ENCODE measurements at places on chromosomes 5 and 9.

DNA sequence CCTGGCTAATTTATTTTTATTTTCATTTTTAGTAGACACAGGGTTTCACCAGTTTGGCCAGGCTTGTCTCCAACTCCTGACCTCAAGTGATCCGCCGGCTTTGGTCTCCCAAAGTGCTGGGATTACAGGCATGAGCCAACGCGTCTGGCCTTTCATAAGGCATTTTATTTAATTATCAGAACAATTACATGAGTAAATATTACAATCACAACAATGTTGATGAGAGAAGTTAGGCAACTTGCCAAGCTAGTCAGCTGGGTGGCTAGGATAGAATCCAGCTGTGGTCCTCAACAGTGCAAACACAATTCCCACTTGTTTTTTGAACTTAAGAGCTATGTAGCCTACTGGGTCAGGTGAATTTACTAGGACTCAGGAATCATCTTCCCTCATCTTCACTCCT lies 22.0 kb downstream of the C9orf57 start:
- no peak for DNase-seq

DNA sequence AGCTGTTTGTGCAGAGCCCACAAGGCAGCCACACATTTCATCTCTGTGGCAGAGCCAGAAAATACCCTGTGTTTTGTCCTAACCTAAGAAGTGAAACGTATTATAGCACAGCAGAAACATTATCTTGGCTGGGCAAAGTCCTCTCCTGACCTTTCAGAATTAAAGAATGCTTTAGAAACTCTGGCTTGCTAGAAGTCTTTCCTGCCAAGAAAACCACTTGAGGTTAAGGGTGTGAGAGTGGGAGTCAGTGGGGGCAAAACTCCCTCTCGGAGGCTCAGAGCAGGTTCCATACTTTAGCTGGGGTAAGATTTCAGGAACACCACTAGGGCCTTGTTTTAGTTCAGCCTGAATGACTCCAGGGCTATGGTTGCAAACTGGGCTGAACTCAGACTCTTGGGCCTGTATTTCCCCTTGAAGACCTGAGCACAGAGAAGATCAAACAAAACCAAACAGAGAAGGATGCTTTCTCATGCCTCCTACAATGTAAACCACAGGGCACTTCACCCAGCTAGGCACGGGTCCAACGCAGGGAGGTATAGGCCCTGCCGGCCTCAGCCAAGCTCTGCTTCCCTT lies 48.0 kb downstream of the ZNF366 start:
- no peak for DNase-seq

GRCh38 chr5:89218364-89218763 lies 335.4 kb upstream of the MEF2C start:
- DNase-seq: no peak

DNA sequence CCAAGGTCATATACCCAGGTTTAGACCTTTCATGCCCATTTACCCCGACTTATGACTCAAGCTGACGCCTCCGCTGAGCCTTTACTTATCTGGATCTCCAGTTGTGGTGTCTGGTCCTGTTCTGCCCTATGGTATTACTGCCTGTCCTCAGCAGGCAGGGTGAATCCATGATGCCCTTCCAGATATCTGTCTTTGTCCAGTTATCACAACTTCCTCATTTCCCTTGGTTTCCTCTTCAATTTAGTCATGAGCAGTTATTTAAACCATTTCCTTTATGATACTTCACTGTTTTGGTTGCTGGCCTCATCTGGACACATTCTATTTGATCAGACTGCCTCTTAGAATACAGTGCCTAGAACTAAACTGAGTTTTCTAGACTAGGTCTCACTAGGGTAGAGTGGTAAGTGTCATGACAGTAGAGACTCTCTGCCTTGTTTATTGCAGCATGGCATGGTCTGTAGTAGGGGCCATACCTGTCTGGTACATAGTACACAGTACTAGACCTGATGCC lies 93.3 kb downstream of the MELK start:
- no peak for DNase-seq

DNA sequence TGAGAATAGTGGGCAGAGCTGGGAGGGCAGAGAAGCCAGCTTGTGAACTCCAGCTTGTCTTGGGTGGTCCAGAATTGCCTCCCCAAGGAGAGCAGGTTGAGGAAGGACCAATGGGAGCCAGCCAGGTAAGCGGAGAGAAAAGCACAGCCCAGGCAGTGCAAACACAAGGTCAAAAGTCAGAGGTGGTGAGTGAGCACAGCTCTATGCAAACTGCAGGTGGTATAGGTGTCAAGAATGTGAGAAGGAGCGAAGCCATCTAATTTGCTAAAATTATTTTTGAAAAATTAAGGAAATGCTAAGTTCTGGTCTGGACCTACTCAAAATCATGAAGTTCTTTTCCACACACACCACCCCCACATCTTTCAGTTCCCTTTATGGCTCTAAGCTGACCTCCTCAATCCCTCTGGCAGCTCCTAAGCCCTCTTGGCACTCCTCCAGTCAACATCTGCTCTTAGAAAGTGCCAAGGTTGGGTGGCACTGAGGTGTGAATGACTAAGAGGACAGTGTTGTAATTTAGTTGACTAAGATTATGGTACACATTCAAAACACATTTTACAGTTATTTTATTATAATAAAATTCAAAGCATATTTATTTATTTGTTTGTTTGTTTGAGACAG lies 6.6 kb upstream of the OTULINL start:
- DNase-seq: no peak

- no peak for DNase-seq
Measured at GRCh38 chr9:92512622-92513021, 23.2 kb downstream of the ECM2 start.

- no peak for DNase-seq
Measured at GRCh38 chr5:126516852-126517251, 78.2 kb downstream of the ALDH7A1 start.

DNA sequence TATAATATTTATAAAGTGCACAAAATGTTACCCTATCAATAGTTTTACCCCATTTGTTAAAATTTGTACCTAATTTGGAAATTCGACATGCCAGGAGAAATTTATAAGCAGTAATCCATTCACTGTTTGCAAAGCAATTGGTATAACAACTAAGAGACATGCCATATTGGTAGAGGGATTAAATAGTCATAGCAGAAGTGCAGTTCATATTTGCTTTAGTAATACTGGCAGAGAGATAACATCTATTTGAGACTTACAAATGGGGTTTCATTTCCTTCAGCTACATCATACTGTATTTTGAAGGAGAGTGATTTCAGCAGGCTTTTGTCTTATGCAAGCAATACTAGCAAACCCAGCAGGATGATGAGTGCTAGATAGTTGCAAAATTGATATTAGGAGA lies 610.4 kb upstream of the CDH10 start:
- DNase-seq: no peak

DNA sequence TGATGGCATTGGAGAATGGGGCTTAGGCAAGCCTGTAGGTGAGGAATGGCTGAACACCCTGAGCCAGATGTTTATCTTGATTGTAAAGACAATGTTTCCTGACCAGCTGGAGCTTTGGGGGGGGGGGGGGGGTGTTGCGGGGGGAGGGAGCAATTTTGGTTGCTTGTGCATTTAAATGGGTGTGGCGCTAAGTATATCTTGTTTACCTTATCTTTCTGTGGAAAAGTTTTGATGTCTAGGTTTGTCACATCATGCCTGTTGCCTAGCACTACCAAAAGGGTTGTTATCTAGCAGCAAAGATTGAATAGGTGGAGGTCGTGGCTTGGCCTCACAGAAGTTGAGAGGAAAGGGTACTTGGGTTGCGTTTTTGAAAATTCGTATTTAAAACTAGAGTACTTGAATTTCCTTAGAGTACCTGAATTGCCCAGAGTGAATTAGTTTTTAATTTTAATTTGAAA lies 1.3 kb downstream of the SMAD5 start:
- no peak for DNase-seq

DNA sequence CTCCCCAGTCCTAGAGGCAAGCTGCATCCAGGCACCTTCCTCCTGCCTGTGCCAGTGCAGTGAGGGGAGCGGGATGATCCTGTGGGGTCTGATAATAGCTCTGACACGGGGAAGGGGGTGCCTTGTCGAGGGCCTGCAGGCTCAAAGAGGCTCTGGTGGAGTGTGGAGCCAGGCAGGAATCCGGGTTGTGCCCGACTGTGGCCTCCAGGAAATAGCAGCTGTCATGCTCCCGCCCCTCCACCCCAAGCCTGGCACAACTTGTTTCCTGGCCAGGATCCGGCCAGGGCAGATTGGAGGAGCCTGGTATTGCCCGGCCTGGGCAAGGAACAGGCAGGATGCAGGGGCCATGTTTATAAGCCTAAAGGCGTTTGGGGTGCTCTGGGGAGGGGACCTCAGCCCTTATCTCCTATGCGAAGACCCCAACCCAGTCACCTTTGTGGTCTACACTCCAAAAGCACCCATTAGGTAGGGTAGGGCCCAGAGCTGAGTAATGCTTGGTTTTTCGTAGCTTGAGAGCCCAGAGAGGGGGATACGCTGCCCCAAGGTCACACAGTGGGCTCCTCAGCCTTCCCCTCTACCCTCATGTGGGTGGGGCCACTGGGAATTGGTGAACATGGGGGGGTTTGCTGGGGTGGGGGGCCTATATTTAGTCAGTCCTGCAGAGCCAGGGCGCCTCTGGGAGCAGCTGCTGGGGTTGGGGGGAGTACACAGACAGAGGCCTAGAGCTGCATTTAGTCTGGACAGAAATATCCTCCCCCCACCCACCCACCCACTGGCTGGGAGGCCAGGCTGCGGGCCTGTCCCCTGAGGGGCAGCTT lies 12.2 kb downstream of the CXXC5 start:
- peak; percentile 31 for DNase-seq

DNA sequence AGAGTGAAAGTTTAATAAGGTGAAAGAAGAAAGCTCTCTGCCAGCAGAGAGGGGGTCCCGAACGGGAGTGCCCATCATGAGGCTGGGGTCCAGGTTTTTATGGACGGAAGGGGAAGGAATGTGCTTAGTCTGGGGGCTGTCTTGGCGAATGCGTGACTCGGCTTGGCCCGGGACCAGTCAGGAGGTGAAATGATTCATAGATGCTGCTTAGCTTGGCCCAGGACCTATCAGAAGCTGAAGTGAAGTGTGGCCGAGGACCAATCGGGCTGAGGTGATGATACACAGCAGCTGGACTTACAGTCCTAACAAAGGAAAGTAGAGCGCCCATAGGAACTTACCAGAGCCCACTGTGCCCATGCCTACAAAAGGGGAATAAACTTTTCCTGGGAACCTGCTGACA lies 3.9 kb upstream of the FKTN start:
- peak; percentile 1 for DNase-seq

- DNase-seq: no peak
Measured at GRCh38 chr5:112583166-112583565, 154.5 kb upstream of the APC start.

- DNase-seq: no peak
Measured at GRCh38 chr9:128070874-128071273, 2.8 kb downstream of the SLC25A25 start.

DNA sequence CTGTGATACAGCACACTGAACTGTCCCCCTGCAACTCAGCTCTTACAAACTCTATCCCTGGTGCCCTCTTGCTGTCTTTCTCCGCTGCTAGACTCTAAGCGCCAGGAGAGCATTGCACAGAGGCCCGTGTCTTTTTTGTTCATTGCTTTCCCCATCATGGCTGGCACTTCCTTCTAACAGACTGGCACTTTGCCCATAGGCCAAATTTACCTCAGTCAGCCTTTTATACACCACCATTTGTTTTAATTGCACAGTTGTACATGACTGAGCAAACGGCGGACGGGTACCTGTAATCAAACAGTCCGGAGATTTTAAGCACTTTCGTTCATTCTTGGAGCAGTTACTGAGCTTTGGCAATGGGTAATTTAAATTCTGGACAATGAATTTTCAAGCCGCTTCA lies 102.2 kb upstream of the CLINT1 start:
- DNase-seq: no peak

DNA sequence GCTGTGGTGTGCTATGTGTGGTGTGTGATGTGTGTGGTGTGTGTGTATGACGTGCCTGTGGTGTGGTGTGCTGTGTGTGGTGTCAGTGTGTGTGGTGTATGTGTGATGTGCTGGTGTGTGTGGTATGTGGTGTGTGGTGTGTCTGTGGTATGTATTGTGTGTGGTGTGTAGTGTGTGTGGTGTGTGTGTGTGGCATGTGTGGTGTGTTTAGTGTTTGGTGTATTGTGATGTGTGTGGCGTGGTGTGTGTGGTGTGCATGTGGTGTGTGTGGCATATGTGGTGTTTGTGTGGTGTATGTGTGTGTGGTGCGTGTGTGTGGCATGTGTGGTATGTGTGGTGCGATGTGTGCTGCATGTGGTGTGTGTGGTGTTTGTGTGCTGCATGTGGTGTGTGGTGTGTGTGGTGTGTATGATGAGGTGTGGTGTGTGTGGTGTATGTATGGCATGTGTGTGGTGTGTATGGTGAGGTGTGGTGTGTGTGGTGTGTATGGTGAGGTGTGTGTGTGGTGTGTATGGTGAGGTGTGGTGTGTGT lies 18.3 kb upstream of the RNU6ATAC start:
- DNase-seq: no peak

DNA sequence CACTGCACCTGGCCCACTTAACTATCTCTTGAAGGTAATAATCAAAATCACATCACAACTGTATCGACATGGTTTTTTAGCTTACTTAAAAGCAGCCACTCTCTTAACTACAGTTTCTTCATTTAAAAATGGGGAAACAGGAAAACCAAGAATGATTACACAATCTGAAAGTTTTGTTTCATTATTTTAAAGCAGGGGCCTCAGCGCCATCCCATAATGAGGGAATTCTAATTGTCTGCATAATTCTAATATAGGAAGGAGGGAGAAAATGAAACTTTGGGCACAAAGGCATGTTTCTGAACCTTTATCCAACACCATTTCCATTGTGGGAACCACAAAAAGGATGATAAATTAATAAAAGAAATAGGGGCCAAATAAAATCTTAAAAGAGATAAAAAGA lies 7.6 kb downstream of the HACD4 start:
- DNase-seq: no peak

GRCh38 chr5:5490774-5491347 lies 68.4 kb downstream of the ICE1 start:
- no peak for DNase-seq

- peak; percentile 75 for DNase-seq
Measured at GRCh38 chr9:128406848-128407391, 13.7 kb upstream of the CERCAM start.

Measured in ELF-1 (cell line).